ENCODE measurements at places on chromosomes 6 and 20.

- no peak for DNase-seq
These were observed 201.8 kb downstream of the ARID1B start for GRCh38 chr6:156978948-156979347.

GRCh38 chr6:166005944-166006899 is 161.4 kb downstream of the TBXT start:
- peak; percentile 70 for DNase-seq

DNA sequence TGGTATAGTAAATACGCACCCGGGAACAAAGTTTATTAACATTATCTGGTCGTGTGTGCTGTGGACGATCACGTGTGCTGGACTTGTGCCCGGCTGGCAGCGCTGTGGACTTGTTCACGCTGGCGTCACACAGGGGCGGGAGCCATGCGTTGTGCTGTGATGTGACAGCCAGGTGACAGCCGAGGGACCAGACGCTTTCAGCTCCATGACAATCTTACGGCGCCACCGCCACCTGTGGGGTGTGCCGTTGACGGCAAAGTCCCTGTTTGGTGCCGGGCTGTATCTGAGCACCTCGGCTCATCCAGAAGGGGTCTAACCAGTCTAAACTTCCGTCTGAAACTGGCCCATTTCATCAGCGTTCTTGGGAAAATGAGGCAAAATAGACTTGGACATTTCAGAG is 25.2 kb downstream of the DLL1 start:
- DNase-seq = peak; percentile 75

GRCh38 chr20:35823147-35823546 is 51.3 kb downstream of the PHF20 start:
- DNase-seq = no peak

DNA sequence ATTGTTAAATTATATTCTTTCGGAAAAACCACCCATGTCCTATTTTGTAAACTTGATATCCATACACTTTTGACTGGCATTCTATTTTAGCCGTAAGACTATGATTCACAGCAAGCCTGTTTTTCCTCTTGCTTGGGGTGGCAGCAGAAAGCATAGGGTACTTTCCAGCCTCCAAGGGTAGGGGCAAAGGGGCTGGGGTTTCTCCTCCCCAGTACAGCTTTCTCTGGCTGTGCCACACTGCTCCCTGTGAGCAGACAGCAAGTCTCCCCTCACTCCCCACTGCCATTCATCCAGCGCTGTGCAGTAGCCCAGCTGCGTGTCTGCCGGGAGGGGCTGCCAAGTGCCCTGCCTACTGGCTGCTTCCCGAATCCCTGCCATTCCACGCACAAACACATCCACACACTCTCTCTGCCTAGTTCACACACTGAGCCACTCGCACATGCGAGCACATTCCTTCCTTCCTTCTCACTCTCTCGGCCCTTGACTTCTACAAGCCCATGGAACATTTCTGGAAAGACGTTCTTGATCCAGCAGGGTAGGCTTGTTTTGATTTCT is 2.1 kb upstream of the ESR1 start:
- no peak for DNase-seq

GRCh38 chr6:151493161-151493803 is 535 bp upstream of the CCDC170 start:
- no peak for DNase-seq

DNA sequence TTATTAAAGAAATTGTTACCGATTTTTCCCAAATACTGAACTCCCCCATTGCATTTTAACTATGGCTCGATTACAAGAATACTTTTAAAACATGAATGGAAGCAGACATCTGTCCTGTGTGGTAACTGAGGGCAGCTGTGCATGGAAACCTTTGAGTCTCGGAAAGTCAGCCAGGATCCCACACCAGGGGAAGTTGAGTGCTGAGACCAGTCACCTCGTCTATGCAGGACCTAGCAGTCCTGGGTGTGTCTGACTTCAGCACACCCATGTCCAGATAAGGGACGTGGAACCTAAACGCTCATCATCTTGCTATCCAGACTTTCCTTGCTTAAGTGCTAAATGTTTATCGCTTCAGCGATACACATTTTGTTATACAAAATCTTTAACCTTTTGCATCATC is 6.1 kb downstream of the RIN2 start:
- DNase-seq = no peak

GRCh38 chr20:63194797-63195173 is 21.1 kb downstream of the YTHDF1 start:
- DNase-seq = no peak

DNA sequence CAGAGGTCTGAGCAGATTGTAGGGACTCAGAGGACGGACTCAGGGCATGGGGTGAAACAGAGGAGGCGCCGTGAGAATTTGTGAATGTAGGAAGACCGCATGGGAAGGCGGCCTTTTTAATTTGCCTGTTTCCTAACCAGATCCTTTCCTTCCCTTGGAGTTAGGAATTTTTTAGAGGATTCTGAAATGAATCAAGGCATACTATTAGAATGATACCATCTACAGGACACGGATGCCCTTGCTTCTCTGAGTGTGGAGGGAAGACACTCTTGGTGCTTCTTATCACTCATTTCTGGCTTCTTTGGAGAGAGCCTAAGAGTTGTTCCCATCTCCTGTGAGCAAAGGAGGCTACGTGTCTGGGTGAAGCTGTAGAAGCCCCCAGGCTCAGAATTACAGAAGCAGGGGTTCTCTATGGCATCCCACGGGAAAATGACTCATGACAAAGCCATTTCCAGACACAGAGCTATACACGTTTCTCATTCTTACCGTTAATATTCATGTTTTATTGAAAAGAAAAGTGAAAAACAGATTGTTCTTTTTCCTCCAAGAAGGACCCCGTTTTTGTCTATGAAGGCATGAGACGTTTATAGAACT is 148.5 kb downstream of the EDN3 start:
- DNase-seq = no peak

- no peak for DNase-seq
These were observed 72.1 kb downstream of the FOXA2 start for GRCh38 chr20:22511943-22512910.

- DNase-seq = no peak
These were observed 207.9 kb downstream of the GMPR start for GRCh38 chr6:16446273-16446672.

GRCh38 chr6:96923871-96924493 is 546 bp upstream of the KLHL32 start:
- DNase-seq = peak; percentile 84

DNA sequence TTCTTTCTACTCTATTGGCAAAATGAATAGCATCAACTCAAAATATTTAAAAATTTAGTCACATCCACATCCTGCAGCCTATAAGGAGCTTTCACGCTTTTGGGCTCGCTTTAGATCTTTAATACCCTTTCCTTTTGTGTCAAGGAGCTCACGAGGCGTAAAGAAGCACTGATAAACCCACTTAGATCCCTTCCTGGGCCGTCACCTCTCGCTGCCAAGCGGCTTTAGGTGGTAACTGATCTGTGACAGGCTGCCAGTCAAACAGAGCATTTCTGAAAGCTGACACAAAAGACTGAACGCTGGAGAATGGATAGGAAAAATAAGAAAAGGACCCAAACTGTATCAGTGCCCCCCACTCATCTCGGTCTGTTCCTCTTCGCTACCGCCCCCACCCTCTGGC is 385.7 kb upstream of the MMS22L start:
- DNase-seq = peak; percentile 45

DNA sequence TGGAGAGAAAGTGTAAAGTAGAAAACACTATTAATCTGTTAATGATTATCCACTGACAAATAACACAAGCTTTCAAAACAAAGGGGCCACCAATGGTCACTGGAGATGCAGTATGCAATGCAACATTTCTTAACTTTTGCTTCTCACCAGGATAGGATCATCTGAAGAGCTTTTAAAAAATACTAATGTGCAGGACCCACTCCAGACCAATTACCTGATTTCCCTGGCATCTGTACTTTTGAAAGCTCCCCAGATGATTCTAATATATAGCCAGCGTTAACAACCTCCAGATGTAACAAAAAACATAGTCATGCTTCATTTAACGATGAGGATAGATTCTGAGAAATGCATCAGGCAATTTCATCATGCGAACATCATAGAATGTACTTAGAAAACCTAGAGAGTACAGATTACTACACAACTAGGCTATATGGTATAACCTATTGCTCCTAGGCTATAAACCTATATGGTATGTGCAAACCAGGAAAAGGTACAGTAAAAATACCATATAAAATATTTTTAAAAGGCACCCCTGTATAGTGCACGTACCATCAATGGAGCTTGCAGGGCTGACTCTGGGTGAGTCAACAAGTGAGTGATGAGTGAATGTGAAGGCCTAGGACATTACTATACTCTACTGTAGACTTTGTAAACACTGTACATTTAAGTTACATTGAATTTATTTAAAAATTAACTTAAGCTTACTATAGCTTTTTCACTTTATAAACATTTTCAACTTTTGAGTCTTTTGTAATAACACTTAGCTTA is 69.2 kb downstream of the ATG5 start:
- no peak for DNase-seq

DNA sequence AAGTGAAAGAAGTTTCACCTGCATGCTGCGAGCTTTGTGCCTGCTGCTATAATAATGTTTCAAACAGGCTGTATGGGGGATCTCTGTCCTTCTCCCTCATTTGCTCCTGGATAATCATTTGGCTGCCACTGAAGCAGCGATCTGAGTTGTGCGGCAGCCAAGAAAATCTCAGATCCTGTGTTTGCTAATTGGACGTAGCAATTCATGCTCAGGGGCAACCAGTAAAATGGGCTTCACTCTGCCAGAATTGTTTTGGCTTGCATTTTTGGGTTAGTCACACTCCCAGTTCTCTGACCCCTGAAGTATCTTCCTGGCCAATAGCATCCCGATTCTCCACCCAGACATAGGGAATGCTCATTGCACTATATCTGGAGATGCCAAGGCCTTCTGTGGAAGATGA is 13.7 kb upstream of the STXBP5 start:
- DNase-seq = no peak

GRCh38 chr6:149031859-149032598 is 285.2 kb downstream of the UST start:
- no peak for DNase-seq

- DNase-seq = peak; percentile 39
These were observed 1.1 kb downstream of the SYNJ2 start for GRCh38 chr6:157982563-157983405.

GRCh38 chr6:118985123-118985830 is 50.3 kb upstream of the MCM9 start:
- DNase-seq = no peak

DNA sequence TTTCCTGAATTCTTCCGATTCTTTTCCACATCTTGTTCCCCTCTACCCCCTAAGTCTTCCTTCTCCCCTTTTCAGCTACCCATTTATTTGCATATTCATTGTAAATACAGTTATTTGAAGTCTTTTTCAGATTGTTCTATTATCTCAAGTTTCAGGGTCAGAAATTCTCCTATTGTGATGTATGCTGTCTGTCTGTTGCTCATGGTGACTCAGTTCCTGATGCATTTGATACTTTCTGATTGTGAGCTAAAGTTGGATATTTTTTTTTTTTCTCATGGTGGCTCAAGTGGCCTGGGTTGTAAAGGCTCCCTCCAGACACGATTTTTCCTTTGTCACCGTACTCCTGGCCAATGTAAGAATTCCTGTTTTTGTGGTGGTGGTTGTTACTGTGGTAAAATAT is 4.9 kb upstream of the PI16 start:
- no peak for DNase-seq

GRCh38 chr6:29665942-29666825 is 9.3 kb downstream of the MOG start:
- DNase-seq = no peak

GRCh38 chr20:20317621-20318364 is 50.1 kb upstream of the INSM1 start:
- DNase-seq = no peak

DNA sequence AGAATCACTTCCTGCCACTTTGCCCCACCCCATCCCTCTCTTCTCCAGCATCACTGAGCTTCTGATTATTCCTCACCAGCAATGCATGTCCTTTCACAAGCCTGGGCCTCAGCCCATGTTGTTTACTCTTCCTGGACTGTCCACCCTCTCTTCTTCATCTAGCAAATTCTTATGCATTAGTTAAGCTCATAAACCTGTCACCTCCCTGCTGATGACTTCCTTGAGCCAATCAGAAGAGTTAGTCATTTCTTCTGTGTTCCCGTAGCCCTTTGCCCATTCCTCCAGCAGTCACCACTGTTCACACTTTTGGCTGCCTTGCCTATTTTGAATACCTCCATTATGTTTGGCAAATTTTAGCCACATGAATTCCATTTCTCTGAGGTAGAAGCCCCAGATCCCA is 4.1 kb upstream of the CRYBG1 start:
- no peak for DNase-seq

- no peak for DNase-seq
These were observed 59.2 kb downstream of the KCNS1 start for GRCh38 chr20:45041464-45042337.

- no peak for DNase-seq
These were observed 19.7 kb downstream of the PROCR start for GRCh38 chr20:35191419-35192117.

Data from midbrain (tissue), 1 donor.